ENCODE measurements at places on chromosomes 3 and 15. TPM values are rescaled to one million over a fixed set of nuclear protein-coding genes. Genes with fewer than 3 reads are reported as not detected.

DNA sequence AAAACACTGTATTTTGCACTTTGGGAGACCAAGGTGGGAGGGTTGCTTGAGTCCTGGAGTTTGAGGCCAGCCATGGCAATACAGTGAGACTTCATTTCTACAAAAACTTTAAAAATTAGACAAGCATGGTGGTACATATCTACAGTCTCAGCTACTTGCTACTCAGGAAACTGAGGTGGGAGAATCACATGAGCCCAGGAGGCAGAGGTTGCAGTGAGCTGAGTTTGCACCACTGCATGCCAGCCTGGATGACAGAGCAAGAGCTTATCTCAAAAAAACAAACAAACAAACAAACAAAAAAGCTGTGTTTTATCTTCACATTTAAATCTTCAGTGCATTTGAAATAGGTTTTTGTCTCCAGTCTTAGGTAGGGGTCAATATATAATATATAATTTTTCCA, 4.8 kb upstream of the SLC9C1 start:
- no peak for DNase-seq

DNA sequence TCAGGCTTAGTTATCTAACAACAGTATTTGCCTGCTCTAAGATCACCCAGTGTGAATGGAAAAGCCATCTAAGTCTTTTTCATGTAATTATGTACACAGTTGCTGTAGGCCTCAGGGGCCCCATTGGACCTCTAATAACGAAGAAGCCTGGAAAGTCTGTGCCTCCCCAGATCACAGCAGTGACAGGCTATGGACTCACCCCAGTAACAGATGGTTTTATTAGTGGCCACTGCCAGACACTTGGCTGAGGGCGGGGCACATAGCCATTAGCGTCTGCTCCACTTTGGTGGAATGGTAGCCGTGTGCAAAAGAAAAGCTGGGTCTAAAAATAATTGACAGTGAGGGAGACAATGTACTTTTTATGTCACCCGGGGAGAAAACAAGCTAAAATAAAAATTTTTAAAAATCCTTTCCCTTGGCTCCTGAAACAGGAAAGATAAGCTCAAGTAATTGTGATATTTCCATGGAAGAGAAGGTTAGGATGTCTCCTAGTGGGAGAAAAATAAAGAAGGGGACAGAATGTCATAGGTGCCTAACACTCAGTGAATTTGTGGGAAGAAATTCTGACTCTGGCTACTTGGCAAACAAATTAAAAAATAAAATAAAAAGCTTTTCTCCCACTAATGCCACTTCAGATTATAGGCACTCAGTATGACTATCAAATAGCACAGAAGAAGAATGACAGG, 44.3 kb upstream of the ZNF385D start:
- DNase-seq = no peak

CTXND1 gene
- 0.65 TPM for polyA plus RNA-seq

KNSTRN gene
- 9.0 TPM for polyA plus RNA-seq

DNA sequence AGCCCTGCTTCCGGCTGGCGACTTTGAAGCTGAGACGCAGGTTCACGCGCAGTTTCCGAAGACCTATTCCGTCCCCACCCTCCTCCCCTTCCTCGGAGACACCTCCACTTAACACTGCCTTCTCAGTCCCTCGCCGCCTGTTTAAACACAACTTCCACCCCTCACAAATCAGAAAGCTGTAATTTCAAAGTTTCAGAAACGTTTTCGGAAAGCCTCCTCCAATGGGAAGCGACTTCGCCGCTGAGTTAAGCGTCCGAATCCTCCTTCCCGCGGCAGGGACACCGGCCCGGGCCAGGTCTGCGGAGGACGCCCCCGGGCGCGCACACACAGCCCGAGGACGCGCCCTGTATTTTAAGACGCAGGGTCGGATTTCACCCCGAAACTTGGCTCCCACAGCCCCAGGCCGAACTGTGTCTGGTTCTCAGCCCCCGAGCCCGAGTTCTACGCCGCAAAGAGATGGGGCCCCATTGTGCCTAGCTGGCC, 559 bp upstream of the LRRN1 start:
- DNase-seq = peak; percentile 82

GRCh38 chr3:114857299-114857701, 289.8 kb downstream of the ZBTB20 start:
- no peak for DNase-seq

GRCh38 chr15:45855907-45856579, 221.2 kb downstream of the SQOR start:
- no peak for DNase-seq

- no peak for DNase-seq
These were observed 483.2 kb upstream of the FRG2C start for GRCh38 chr3:75180945-75181298.

SLC27A2 gene
- 0.39 TPM for polyA plus RNA-seq

THBS1 gene
- 8.4 TPM for polyA plus RNA-seq

ARPP21 gene
- polyA plus RNA-seq = 0.07 TPM

STARD5 gene
- 10.4 TPM for polyA plus RNA-seq

DNA sequence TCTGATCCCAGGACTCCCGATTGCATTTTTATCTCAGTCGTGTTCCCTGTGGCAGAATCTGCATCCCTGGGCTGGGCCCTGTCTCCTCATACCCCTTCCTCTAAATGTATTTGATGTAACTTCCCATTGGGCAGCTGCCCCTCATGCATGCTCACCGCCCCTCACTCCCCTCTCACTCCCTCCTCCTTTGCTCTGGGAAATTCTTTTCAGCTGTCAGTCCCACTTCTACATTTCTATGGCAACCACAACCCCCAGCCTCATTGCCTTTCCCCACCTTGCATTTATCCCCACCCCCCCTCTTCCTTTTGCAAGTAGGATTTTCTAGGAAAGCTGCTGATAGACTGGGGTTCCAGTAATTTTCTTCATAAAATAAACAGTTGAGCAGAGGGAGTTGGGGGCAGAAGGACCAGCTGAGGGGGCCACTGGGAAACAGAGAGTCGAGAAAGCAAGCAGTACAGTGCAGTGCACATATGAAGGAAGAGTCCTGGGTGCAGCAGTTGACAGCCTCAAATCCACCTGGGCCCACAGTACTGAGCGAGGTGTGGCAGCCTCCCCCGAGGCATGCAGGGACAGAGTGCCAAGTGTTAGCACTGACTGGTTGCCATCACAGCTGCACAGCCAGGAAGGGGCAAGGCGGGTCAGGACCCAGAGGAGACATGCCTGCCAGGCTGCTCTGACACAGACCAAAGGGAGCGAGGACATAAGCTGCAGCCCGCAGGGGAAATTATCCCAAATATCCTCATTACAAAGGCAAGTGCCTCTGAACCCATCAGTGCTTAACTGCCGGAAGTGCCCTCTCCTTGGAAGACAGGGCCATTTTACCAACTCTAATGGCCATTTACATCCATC, 476.3 kb downstream of the EPHB1 start:
- no peak for DNase-seq

DNA sequence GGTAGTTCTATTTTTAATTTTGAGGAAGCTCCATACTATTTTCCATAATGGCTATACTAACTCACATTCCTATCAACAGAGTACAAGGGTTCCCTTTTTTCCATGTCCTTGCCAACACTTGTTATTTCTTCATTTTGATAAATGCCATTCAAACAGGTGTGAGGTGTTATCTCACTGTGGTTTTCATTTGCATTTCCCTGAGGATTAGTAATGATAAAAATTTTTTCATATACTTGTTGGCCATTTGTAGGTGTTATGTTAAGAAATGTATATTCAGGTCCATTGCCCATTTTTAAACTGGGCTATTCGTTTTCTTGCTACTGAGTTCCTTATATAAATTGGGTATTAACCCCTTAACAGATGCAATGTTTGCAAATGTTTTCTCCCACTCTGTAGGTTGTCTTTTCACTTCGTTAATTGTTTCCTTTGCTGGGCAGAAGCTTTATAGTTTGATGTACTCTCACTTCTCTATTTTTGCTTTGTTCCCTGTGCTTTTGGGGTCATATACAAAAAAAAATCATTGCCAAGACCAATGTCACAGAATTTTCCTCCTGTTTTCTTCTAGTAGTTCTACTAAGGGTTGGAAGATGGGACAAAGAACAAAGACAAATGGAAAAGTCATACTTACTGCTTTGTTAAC, 11.0 kb upstream of the VPS39 start:
- DNase-seq = no peak

DNA sequence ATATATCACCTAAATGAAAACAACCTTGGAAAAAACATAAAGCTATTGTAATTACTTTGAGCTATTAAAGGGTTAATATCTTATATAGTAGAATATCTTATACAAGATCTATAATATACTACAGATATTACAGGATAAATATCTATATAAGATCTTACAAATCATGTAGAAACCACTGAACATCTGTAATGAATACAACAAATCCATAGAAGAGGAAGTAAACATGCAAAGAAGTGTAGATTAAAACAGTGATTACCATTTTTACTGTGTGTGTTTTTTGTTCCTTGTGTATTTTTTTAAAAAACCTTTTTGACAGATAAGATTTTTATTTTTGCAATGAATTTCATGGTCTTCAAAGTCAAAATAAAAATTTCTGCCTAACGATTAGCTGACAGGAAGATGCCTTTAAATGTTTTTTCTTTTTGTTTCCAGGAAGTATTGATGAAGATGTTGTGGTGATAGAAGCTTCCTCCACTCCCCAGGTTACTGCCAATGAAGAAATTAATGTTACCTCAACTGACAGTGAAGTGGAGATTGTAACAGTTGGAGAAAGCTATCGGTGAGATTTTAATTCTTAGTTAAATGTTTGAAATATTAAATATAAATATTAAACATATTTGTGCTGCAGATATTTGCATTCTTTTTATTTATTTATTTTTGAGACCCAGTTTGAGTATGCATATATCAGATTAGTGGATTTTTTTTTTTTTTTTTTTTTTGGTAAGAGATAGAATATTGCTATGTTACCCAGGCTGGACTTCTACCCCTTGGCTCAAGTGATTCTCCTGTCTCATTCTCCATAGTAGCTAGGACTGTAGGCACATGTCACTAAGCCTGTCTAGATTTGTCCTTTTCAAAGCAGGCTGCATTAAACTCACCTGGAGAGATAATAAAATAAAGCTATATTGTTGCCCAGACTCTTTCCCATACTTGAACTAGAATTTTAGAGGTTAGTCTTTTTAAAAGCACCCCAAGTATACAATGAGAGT, 52.8 kb upstream of the CCNB2 start:
- DNase-seq = no peak

DNA sequence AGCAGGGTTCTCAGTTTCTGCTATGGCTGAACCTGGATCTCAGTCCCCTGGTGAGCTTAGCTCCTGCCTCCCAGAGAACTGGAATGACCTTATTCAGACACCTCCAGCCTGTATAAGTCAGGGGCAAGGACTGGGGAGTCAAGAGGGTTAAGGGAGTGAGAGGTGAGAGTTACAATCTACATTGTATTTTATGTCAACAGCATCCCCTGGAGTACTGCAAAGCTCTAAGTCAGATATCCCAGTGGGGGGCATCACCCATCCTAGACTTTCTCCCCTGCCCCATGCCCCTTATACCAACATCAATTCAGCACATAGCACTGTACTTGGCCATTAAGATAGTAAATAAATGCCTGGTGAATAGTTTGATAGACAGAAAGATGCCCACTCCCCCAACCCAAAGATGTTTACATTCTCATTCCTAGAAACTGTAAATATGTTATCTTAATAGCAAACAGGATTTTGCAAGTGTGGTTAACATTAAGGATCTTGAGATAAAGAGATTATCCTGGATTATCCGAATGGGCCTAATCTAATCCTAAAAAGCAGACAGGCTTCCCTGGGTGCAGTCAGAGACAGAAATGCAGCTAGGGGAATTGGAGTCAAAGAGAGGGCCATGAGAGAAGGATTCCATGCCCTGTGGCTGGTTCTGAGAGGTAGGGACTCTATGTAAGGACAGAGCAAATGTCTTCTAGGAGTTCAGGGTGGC, 132.3 kb upstream of the RASGRP1 start:
- no peak for DNase-seq

GRCh38 chr3:108495717-108496116, 14.7 kb downstream of the MYH15 start:
- DNase-seq = no peak

GRCh38 chr3:66441129-66441528, 59.7 kb downstream of the LRIG1 start:
- DNase-seq = no peak
